ENCODE measurements at places on chromosomes 4 and X. TPM values are rescaled to one million over a fixed set of nuclear protein-coding genes. Genes with fewer than 3 reads are reported as not detected.

GRCh38 chrX:50813843-50814661 lies at the start of gene SHROOM4:
SHROOM4 (minus strand) TSS chrX:50814194; CDS start chrX:50814018, 176 bp downstream.
- peak; percentile 56 for DNase-seq

DNA sequence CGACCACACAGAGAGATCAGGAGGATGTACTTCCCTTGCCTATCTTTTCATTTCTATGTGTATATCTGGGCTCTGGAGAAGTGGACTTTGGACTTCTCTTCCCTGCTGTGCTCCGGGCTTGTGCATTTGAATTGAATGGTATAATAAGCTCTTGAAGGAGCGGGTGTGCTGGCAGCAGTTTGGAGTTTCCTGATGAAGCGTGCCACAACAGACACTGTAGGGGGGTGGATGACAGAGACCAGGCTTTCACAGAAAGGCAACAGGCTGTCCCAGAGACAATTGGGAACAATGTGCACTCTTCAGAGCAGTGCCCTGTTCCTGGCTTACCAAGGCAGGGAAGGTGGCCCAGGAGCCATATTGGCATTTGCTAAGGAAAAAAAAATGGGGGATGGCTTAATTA lies 170.1 kb downstream of the FRMPD4 start:
- no peak for DNase-seq

ZMAT1 gene
- total RNA-seq, result 20.6 TPM

- no peak for DNase-seq
These were observed 3.8 kb upstream of the FGG start for GRCh38 chr4:154616287-154616686.

DNA sequence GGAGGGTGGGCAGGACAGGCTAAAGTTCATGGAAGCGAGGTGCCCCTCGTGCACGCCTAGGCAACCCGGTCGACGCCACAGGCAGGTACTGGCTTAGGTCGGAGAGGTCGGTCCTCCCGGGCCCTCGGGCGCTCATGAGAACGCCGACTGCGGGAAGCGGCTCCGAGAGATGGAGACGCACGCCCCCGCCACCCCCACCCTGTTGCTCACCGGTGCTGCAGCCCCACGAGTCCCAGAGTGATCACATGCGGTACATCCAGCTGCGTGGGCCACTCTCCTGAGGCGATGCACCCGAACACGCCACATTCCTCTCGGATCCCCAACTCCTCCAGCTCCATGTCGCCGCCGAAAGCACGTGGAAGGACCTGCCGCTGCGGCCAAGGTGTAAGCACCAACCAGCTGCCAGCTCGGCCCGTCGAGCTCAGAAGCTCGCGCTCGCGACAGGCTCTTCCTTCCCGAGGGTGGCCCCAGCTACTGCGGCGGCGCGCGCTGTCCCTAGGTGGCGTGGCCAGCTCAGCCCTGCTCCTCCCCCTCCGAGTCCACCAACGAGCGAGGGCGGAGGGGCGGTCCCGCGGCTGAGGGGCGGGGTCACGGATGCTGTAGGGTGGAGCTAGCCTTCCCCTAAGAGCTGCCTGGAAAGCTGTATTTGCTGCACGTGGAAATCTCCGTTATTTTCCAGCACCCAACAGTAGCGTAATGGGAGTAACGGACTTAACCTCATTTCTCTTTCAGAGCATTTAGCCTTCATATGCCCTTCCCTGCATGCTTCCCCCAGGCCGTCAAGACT lies at the start of gene PPAT:
Gene PPAT, minus strand, starts transcription at position 476 of the 787 bp plus-strand sequence. Its CDS starts 138 bp downstream, at position 338.
- peak; percentile 98 for DNase-seq

DNA sequence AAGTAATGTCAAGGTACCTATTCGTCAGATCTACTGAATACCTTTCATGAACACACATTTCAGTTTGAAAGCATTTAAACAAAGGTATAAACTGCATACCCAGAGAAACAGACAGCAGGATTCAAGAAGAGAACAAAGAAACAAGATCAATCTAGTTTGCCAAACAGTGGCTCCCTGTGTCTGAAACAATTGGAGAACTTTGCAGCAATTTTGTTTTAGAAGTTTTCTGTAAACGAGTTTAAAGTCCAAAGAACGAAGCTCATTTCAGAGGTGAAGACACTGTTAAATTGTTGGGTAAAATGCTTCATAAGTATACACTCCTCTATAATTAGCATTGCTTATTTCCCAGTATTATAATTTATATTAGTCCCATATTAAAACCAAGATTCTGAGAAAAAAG lies 21.4 kb upstream of the NSUN7 start:
- DNase-seq, result no peak

DNA sequence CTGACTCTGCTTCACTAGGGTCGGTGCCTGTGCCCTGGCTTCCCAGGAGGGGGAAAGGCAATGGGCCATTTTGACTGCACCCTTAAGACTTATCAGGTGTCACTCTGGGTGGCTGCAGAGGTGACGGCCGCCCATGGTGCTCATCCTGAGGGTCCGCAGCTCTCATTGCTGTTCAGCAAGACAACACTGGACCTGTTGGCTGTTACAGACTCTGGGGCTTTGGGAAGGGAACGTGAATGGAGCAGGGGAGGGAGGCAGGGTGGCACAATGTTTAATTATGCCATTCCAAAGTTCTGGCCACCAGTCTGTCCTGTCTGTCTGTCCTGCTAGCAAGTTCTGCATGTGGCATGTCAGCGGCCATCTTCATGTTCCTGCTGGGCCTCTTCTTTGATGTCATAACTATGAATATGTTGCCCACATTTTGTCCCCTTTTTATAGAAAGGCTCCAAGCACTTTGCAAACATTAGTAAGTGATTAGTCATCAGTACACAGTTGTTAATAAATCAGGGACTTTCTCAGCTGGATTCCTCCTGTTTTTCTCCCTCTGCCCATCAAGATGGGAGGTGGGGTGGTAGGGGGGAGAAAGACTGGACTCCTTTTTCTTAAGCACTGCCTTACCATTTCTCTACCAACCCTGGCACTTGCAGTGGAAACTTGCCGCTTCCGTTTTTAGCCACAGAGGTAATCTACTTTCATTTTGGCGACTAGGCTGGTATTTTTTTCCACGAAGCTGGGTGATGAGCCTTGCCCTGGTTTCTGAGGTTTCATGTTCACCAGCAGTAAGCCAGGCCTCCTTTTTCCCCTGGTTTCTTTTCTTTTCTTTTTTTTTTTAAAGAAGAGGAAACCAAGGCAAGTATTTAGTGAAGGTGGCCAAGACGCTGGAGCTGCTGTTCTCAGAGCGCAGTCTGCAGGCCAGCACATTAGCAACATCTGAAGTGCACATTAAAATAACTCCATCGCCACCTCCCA lies 88.6 kb upstream of the TRIM2 start:
- no peak for DNase-seq

GRCh38 chr4:90603540-90603939 lies 476.3 kb downstream of the CCSER1 start:
- DNase-seq, result no peak

ARMCX1 gene
- 51.4 TPM for total RNA-seq

DNA sequence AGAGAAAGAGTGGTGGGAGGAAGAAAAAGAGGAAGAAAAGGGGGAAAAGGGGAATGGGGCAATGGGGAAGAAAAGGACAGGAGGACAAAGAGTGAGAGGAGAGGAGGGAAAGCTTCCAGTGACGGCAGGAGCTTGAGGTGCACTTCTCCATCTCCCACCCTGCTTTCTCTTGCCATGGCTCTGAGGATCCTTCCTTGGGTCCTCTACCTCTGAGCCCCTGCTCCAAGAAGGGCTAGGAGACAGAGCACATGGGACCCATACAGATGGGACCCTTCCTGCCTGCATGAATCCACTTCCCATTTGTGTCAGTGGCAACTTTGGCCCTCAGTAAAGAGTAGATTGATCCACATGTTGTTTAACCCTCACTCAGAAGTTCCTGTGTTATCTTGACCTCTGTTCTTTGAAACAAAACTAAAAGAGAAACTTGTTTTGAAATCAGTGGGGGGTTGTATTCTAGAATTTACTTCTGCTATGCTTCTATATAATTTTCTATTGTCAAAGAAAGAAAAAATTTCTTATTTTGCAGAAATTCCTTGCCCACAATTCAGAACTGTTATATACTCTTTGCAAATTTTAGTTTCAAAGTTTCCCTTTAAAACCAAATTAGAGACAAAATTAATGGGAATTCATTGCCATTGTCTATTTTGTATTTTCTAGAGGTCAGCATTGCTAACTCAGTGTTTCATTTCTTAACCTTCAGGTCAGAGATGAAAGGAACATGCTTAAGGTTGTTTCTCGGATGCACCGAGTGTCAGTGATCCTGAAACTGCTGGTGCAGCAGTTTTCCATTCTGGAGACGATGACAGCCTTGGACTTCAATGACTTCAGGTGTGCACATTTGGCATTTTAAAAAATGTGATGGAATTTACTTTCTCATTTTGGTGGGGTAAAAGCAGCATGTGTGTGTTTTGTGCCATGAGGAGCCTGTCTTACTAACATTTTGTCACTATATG lies 5.0 kb downstream of the TDO2 start:
- no peak for DNase-seq

TBC1D8B gene
- total RNA-seq, result 9.3 TPM

- no peak for DNase-seq
These were observed 260.1 kb upstream of the ETNPPL start for GRCh38 chr4:109022961-109023360.

DNA sequence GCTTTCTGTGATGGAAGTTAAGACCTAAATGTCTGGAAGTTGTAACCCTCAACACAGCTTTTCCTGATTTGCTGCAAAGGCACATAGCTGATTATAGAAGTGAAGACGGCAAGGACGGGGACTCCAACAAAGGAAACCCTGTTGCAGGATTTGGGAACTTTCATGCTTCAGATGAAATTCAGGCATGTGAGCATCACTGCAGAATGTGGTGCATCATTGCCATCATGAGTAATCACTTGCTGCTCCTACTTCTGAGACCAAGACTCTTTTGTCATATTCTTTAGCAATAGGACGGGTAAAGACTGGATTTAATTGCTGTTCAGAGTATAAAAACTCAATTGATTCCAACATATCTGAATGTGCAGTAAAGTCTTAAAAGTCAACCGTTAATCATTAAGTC lies 35.8 kb downstream of the YIPF6 start:
- no peak for DNase-seq

- DNase-seq, result no peak
These were observed 179.9 kb upstream of the PPP3CA start for GRCh38 chr4:101527188-101527587.

MAOB gene
- total RNA-seq, result 57.2 TPM

- no peak for DNase-seq
These were observed 43.1 kb upstream of the DRP2 start for GRCh38 chrX:101176439-101176838.

DNA sequence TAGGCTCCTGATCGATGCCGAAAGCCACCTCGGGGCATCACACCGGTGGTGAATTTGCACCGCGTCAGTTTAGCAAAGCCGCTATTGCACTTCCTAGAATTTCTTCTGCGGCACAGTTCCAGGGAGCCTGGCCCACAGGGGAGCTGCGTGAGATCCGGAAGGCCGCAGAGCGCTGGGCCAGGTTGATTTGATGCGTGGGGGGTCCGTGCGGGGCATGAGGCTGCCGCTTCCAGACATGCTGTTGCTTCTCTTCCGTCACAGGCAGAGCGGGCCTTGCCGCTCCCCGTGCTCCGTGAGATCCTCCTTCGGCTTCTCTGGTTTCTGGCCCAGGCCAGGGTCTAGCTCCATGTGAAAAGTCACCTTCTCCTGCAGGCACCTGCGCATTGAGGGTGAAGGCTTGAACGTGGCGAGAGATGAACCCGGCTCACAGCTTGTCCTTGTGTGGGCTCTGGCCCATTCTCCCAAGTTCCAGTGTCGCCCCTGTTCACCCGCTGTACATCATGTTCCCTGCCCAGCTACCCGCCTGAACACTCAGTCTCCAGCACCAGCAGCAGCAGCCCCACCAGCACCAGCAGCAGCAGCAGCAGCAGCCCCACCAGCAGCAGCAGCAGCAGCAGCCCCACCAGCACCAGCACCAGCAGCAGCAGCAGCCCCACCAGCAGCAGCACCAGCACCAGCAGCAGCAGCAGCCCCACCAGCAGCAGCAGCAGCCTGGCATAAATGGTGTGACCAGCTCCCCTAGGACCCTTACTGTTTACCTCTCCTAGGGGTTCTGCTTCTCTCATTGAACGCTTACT lies 131.2 kb downstream of the TRIML1 start:
- no peak for DNase-seq

SSX1 gene
- not detected for total RNA-seq

DNA sequence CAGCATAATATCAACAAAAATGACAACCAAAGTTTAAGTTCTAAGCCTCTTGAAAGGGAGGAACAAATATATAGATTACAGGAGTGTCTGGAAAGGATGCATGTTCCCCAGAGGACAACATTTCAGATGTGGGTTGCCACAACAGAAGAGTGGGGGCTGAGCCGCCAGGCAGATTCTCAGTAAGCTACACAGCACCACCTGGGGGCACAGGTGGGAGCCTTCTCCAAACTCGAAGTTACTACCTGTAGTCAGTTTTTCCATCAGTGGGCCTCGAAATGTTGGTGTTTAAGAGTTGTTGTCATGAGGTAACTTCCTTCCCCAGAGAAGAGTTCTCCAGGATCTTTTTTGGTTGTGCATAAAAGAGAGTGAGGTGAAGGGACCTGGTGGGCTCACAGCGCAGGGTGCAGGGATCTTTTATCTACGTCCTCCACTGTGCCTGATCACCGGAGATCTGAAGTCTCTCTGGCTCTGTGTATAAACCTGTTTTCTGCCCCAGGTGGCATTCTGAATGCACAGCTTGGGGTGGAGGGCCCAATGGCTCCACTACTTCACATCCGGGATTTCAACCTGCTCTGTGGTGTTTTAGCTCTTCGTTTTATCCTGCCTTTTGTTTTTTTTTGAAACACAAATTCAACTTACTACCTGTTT lies 58.4 kb upstream of the STS start:
- no peak for DNase-seq

GRCh38 chr4:102439236-102439614 lies 61.9 kb upstream of the NFKB1 start:
- DNase-seq, result no peak

DNA sequence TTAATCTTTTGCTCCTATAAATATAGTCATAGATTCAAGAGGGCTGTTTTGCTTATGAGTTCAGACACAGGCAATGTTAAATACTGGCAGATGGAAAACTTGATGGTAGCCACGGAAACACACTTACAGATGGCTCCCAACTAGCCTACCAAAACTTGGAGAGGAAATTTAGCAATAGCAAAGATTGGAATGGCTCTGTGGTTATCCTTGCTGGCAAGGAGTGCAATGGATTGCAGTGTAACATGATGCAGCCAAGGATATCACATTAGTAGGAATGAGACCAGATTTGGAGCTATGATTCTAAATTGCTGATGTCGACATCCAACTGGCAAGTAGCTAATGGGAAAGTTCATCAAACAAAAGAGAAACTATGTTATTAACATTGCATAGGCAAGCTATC lies 791.0 kb upstream of the DIAPH2 start:
- no peak for DNase-seq

PITX2 gene
- 0.15 TPM for total RNA-seq

- no peak for DNase-seq
These were observed 108.8 kb upstream of the CENPE start for GRCh38 chr4:103306870-103307375.

- no peak for DNase-seq
These were observed 298.4 kb downstream of the RAPGEF2 start for GRCh38 chr4:159401226-159401712.

CSAG2 gene
- not detected for total RNA-seq

- DNase-seq, result no peak
These were observed 108.8 kb downstream of the NFKB1 start for GRCh38 chr4:102610007-102610406.
